ENCODE measurements at places on chromosomes 11 and 22.

DNA sequence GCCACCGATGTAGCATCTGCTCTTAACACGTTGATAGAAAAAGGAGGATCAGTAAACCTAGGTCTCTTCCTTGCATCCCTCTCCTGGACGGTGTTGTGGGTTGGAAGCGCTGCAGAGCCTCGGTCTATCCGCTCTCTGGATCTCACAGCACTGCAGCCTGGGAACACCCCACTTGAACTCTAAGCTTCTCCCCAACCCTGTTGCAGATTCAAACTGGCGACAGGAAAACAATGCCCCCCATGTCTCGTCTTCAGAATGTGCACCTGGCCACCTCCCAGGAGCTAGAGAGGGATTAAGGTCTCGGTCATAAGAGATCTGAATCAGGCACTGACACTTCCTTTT is 454 bp downstream of the TMEM218 start:
- no peak for DNase-seq

DNA sequence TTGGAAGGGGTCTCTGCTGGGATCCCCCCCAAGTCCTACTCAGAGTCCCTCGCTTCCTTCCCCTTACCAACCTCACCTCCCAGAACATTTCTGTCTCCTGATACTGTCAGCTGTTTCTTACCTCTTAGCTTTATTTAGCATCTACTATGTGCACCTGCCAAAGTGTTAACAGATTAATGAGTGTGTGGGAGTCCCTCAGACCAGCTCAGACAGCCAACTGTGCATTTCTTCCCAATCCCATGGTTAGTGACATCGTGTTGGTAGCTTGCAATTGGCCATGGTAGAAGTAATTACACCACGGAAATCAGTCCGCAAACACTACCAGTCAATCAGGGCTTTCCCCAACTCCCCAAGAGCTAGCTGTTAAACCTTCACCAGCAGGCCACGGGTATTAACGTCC is 150.6 kb downstream of the DSCAML1 start:
- no peak for DNase-seq

DNA sequence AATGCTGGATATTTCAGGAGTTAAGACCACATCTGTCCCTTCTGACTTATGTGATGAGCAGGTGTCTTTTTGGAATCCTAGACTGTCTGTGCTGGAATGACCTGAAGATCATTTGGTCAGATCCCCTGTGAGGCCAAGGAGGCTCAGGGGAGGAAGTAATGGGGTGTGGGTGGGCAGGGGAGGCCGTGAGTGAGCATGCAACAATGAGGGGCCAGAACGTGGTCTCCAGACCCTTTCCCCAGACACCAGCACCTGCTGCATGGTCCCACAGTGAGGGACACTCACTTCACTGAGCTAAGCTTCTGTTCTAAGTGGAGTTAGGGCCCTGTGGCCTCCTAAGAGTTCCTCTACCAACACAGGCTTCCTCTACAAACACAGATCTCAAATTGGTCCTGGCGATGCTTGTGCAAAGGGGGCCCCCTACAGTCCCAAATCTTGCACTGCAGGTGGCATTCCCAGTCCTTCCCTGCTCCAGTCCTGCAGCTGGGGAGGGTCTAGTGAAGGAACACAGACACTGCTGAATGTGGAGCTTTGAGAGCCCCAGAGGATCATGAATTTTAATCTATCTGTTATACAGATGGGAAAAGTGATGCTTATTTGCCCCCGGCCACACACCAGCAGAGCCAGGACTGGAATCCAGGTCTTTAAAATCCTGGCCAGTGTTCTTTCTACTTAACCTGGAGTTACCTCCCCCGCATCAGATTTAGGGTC is 7.4 kb downstream of the USP2 start:
- no peak for DNase-seq

DNA sequence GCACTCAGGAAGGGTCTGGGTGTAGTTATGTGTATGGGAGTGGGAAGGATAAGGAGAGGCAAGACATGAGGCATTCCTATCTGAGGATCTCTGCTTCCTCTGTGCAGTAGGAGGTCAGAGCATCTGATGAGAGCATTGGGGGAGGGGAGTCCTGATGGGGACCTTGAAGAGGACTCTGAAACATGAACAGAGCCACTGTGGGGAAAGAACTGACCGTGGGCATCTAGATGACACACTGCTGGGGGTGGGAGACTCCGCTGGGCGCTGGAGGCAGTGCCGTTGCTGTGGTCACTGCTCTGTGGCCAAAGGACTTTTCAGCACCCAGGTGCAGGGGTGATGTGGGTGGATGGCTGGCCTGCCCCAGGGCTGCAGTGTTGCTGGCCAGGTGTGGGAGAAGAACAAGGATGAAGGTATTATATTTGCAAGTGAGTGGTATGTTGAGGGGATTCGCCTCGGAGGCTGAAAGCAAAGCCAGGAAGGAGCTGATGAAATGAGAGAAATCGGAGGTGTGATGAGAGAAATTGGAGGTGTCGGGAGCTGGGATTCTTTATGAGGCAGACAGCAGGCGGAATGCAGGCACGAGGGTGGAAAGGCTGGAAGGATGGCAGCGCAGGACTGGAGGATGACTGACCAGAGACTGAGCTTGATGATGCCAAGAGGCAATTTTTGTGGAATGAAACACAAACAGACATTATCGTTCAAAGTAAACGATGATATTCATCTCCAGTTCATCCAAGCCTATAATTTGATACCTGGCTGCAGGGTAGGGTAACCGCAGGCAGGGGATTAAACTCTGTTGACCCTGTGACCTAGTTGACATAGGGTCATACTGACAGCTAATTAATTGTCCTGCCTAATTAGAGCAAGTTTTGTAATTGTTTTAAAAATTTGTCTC is 19.4 kb upstream of the TMPRSS4 start:
- DNase-seq = no peak

DNA sequence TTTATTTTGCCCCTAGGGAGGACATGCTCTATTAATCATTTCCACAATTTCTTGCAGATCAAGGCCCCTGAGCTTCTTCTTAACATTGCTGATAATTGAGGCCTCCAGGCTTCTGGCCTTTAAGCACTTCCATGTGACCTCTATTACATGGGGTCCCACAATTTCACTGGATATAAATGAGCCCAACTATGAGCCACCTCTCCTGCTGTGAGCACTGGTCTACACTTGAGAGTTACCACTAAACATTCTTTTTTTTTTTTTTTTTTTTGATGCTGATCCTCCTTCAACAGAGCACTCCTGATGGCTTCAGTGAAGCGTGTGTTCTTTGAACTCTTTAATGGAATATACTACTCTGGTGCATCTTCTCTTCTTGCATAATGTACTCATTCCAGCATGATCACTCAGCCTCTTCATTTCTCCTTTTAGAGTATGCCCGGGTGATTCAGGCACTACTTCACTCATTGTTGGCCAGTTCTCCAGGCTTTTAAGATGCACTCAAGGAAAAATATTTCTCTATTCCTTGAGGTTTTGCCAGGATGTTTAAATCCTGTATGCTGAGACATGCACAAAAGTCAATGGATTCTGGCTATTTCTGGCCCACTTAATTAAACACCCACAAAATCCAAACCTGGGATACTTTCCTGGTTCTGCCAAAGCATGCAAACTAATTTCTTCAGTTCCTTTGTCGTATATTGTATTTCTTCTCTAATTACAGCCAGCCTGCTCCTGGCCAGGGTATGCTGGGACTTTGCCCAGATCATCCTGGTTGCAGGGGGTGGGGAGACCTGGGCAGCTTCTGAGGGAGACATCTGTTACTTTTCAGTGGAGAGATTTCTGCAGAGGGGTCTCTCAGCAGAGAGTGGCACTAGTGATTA is 257.8 kb upstream of the LUZP2 start:
- no peak for DNase-seq

DNA sequence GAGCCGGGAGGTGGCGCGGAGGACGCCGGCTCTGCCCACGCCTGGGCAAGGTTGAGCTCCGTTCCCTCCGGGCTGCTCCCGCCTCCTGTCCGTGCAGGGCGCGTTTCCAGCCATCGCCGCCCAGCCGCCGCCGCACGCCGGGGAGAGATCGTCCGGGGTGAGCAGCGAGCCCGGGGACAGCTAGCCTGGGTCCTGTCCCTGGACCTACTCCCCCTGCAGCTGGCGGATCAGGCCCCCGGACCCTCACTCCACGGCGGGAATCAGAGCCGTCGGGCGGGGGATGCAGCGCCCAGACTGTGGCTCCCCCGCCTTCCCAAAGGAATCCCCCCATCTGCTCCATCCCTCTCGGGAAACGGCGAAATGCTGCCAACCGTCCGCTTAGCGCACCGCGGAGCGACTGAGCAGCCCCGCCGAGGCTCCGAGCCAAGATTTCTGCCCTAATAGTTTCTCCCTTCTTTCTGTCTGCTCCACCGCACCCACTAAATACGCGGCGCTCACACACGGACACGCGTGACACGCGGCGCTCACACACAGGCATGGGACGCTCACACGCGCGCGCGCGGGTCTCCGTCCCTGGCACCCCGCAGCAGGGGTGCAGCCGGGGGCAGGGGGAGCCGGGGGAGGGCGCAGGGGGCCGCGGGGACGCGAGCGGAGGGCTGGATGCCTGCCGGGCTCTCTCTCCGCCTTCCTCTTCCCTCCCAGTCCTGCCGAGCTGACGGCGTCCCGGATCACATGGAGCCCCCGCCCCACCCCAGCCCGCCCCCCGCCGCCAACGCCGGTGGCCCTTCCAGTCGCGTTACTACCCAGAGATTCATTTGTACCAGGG is at the start of gene KCNJ5:
Gene KCNJ5 (plus strand): TSS at position 814 of the 826 bp plus-strand sequence. CDS start 19,918 bp downstream, outside the sequence.
- no peak for DNase-seq
